ENCODE measurements at places on chromosomes 13 and 19.

GRCh38 chr19:16368385-16369305 is 44.0 kb downstream of the KLF2 start:
- no peak for DNase-seq

DNA sequence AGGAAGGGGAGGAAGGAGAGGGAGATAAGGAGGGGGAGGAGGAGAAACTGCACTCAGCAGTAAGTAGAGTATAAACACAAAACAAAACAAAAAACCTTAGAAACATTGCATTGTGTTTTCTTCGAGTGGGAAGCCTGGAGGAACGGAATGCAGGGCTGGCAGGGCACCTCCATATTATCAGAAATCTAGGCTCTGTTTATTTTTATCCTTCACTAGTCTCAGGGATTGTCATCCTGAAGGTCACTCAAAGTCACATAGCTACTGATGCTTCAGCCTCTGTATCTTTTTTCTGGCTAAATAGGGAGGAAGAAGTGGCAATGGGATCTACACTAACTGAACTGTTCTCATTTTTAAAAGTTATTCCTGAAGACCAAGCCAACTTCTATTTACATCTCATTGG is 467.8 kb downstream of the KCTD12 start:
- DNase-seq: no peak

GRCh38 chr19:40241809-40242384 is 15.4 kb upstream of the CCNP start:
- no peak for DNase-seq

GRCh38 chr19:50040967-50041366 is 15.2 kb downstream of the ZNF473 start:
- DNase-seq: no peak

GRCh38 chr19:29939628-29940027 is 2.4 kb upstream of the URI1 start:
- no peak for DNase-seq

DNA sequence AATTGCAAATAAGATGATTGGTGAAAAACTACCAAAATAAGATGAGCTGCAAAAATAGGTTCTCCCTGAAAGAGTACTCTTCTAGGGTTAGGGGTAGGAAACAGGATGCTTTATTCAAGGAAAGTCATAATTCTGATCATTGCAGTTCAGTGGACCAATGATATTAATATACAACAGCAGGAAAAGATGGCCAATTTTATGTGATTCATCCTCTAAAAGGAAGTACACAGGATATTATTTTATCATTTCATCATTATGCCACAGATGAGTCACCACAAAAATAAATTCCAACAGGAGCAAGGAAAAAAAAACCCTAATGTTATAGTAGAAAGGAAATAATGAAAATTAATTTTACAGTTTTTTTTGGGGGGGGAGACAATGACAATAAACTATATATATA is 205.0 kb downstream of the NALCN start:
- DNase-seq: no peak

- no peak for DNase-seq
These were observed 2.2 kb downstream of the GPC5 start for GRCh38 chr13:91400671-91401070.

DNA sequence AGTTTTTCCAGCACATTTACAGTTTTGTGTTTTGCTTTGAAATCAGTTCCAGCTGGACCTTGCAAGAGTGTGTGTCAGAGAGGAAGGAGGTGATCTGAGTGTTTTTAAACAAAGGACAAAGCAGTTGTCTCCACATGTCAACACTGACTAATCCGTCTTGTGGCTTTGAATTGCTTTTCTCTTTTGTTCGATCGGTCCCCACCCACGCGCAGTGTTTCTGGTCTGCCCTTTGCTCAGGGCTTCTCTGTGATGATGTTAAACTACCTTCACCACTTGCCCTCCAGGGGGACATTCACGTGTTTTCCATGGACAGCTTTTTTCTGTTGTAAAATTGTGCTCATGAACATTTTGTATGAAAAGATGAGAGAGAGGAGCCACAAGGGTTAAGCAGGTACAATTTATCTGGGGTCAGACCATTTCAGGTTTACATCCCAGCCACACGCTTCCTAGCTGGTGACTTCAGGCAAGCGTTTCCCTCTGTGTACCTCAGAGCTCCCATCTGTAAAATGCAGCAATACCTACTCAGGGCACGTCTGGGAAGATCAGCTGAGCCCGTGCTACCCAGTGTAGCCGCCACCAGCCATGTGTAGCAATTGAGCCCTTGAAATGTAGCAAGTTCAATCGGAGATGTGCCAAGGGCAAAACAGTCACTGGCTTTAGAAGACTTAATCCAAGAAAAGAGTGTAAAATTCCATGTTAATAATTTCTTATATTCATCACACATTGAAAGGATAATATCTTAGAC is 13.5 kb upstream of the PLA2G4C start:
- DNase-seq: no peak

DNA sequence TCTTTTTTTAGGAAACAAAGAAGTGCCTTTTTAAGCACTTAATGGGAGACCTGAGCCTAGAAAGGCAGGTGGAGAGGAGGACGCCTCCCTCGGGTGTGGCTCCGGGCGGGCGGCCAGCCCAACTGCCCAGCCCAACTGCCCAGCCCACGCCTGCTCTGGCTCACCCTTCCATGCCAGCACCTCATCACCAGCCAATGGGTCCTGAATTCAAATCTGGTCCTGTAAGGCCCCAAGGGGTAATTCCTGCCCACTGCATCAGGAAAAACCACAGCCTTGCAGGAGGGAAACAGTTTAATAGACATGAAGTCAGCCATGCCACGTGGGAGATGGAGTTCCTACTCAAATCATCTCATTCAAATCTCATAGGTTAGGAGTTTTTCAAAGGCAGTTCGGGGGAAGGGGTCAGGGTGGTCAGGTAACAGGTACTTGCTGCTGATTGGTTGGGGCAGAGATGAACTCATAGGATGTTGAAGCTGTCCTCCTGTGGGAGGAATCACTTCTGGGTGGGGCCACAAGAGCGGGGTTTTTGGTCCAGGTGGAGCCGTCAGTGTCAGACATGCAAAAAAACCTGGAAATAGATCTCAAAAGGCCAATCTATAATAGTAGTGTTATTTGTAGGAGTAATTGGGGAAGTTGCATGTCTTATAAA is 64.9 kb downstream of the HSPH1 start:
- DNase-seq: no peak

DNA sequence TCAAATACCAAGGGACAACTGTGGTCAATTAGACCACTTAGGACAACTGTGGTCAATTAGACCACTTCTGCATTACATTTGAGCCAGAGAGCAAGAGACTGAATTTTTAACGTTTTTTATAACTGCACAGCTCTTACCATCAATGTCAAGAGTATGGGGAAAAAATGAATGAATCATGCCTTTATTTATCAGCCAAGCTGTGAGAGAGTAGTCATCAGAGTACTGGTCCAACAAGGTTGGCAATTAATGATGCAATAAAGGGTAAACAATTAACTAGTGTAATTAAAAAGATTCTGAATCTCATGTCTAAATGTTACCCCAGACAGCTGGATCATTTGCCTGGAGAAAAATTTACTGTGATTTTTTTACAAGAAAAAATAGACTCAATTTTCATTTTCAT is 381.1 kb downstream of the LIG4 start:
- DNase-seq: no peak

DNA sequence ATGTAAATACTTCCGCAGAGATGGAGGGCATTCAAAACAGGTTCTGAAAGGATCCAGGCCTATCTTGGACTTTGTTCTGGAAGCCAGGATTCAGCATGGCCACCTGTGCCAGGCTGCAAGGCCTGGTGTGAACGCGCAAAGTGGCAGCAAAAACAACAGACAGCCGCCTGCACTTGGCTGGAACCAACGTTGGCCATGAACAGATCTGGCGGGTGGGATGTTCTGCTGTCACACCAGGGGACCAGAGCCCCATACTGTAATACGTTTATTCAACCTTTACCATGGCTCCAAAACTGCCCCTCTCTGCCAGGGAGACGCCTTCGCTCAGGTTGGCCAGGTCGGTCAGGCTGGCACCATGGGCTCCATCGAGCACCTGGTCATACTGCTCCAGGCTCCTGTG is 69.7 kb downstream of the EPS15L1 start:
- no peak for DNase-seq

DNA sequence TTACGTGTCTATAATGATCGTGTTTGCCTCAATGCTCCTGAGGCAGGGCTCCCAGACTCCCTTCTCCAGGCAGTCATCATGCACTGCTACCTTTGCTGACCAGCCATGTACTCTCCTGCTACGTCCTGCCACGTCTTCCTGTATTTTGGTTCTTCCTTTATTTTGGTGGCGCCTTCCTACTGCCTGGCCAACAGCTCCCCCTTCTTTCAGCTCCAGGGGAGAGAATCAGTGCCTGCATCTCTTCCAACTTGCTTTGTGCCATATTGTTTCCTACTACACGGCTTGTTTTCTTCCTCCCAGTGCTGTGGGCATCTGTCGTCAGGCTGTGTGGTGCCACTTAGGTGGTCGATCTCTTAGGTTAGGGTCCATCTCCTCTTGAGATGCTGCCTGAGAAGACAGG is 96.2 kb downstream of the FGF9 start:
- no peak for DNase-seq

DNA sequence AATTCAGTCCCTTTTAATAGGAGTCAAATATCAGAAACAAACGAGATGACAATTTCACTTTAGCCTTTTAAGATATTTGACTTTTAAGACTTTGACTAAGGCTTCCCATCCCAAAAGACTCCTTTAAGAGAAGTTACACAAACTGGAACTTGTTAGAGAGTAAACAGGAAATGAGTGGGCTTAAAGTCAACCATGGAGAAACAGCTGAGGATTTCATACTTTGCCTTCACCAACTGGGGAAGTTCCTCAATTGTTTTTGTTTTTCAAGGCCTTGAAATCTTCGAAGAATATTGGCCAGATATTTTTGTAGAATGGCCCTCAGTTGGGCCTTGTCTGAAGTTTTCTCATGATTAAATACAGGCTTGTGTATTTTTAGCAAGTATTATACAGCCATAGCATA is 227.3 kb downstream of the POU4F1 start:
- DNase-seq: no peak

DNA sequence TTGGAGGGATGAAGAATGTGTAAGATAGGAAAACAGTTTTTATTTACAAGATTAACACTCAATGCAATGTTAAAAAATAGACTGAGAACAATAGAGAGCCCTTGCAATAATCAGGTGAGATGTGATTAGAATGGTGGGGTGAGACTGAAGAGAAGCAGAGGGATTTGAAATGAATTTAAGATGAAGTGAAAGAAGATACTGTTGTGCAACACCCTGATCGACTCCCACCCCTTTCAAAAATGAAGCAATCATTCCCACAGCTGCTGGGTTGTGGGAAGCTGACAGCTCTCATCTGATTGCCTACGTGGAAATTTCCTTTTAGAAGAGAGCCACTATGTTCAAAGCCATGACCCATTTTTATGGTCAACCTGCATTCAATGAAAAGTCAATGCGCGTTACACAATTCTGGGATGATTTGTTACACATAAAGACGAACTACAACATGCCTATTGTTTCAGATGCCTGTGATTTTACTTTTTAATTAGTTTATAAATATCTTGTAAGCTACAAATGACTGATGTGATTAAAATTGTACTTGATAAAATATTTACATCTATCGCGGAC is 1374.8 kb downstream of the PCDH9 start:
- no peak for DNase-seq

DNA sequence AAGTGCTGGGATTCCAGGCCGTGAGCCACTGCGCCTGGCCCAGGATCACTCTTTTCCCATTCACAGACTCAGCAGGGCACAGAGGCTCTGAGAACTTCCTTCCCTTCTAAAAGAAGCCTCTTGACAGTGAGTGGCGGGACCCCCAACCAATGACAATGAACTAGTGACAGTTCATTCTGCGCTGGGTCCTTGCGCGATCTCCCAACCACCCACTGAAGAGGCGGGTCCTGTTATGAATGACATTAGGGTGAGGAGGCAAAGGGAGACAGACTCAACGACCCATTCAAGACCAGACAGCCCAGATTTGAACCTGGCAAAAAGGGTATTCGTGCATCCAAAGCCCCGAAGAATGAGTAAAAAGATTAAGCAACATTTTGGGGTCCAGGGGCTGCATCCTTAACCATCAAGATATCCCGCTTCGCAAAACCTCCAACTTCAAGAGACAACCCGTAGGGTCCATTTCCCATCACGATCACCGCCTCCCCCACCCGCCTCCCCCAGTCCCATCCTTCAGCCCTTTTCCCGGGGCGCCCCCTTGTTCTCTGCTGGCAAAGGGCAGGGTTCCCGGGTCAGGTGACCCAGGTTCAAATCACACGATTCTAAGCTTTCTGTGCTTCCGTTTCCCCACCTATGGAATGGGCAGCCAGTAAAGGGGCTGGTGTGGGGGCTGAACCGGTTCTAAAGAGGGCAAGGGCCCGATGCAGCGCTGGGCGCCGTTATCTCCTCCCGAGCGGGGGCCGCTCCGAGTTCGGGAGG is 719 bp downstream of the SUGP2 start:
- peak; percentile 58 for DNase-seq

DNA sequence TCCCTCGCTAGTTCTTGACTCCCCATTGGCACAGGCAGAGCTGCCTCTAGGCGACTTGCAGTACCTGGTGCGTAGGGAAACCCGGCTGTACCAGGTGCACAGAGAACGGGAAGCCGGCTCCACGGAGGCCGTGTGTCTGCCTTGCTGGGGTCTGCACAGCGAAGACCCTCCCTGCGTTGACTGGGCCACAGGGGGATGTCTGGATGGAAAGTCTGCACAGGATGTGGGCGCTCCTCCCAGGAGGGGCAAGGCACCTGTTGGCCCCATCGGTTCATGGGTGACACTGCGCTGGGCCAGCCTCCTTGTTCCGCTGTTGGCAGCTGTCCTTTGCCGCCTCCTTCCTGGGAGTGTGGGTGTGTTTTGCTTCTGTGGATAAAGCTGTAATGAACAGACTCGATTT is 138.3 kb downstream of the TEX29 start:
- no peak for DNase-seq

DNA sequence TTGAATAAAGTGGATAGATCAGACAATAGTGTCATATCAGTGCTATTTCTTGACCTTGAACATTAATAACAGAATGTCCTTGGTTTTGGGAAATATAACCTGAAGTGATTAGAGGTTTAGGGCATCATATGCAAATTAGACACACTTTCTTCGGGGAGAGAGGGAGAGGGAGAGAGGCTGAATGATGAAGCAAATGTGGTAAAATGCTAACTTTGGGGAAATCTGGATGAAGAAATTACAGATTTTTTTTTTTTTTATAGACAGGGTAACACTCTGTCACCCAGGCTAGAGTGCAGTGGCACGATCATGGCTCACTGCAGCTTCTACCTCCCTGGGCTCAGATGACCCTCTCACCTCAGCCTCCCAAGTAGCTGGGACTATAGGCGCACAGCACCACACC is 3.9 kb upstream of the NCR1 start:
- DNase-seq: no peak

Measured in stimulated activated CD8-positive, alpha-beta memory T cell treated with anti-CD3 and anti-CD28 coated beads, Interleukin-7, amount 100 ng/mL, for 48 hours (primary cell).